ENCODE measurements at places on chromosomes 3 and 15. TPM values are rescaled to one million over a fixed set of nuclear protein-coding genes. Genes with fewer than 3 reads are reported as not detected.

Gene SLC26A6
- total RNA-seq: 55.4 TPM

DNA sequence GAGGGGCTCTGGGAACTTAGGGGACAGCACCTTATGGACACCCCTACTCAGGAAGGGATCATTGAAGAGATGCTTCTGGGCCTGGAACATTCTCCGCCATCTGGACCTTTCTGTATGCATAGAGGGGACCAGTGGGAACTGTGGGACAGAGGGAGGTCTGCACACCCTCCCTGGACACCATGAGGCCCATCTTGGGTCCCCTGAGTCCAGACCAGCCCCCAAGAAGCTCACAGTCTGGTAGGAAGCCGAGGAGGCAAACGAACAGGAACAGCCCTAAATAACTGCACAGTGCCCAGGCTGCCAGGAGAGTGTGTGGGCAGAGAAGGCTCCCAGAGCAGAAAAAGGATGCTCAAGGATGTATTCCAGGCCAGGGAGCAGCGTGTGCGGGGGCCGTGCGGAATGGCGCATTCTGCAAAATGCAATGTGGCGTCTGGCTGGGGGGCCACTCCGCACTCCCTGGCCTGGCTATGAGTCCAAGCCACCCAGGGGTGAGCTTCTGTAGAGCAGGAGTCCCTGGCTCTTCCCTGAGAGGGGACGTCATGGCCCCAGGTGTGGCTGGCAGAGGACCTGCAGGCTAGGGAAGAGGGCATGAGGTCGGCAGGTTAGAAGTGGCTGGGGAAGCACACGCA is 24.5 kb upstream of the KLF13 start:
- peaks cover 16% of the 10 kb centered on the region for H3K4me1 ChIP-seq
- H3K27ac ChIP-seq: no peak overlapping the region
- H3K4me3 ChIP-seq: no peak overlapping the region
- no peaks in the 10 kb centered on the region for H3K36me3 ChIP-seq
- peak; percentile 15 for DNase-seq

DNA sequence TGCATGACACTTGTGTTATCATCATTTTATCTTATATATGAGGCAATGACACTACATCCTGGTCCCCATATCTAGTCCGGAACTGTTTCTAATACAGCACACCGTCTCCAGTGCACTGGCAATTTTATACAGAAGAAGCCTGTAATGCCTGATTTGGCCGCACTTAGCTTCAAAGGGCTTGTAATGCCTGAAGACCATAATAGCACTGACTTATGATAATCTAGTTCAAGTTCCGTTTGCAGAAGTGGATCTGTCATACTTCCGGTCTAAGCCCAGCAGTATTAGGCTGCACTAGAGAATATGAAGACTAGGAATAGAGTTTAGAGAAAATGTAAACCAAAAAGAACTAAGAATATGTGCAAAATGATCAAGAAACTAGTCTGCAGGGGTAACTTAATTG is 1.3 kb downstream of the BNIP2 start:
- H3K27ac ChIP-seq: peak overlapping the region; percentile 96
- peak; percentile 51 for DNase-seq
- H3K4me1 ChIP-seq: peaks cover 54% of the 10 kb centered on the region
- peak overlapping the region; percentile 93 for H3K4me3 ChIP-seq
- H3K36me3 ChIP-seq: peaks cover 35% of the 10 kb centered on the region

Gene DUOX1
- 0.08 TPM for total RNA-seq

DNA sequence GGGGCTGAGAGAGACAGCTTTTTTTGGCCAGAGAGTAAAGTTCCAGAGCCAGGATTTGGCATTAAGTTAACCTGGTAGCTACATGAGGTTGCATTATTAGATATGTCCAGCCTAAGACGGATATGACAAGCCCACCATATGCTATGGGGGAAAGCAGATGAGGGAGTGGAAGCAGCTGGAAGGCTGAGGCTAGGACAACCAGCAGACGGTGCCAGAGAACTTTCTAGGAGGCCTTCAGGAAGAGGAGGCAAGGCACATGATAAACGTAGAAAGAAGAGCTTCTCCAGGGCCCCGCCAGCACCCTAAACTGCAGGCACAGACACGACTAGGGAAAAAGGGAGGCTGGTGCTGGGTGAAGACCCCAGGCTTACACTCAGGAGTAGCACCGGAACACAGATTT is 87.0 kb downstream of the CTNNB1 start:
- no peaks in the 10 kb centered on the region for H3K27me3 ChIP-seq
- no peak overlapping the region for H3K27ac ChIP-seq
- peaks cover 3% of the 10 kb centered on the region for H3K4me1 ChIP-seq
- DNase-seq: no peak

Gene MUC20
- total RNA-seq: 2.8 TPM

Data from activated CD4-positive, alpha-beta memory T cell treated with anti-CD3 and anti-CD28 coated beads, Interleukin-2, amount 10 ng/mL, durations not matched to agents 7 days and 5 days (primary cell).